ENCODE measurements at places on chromosomes 6 and 20. TPM values are rescaled to one million over a fixed set of nuclear protein-coding genes. Genes with fewer than 3 reads are reported as not detected.
A peak's percentile ranks its signal among the peaks of the same experiment; 100 is the strongest.

DNA sequence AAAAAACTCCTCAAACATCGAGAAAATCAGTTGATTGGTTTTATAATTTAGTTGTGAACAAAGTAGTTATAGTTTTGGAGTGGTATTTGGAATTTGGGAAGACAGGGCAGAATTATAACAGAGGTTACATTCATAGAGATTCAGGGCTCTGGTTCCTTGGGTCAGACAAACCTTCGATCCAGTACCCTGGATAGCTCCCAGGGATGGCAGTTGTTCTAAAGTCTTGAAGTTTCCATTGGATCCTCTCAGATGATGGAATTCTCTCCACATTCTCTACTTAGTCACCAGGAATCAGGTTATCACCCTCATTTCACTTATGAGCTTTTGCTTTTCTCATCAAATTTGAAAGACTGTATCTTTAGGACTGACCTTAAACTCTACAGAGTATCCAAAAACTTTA is 285.1 kb downstream of the CENPW start:
- DNase-seq, result no peak
- no peak overlapping the region for H3K27ac ChIP-seq
- no peak overlapping the region for H3K4me3 ChIP-seq
- H3K36me3 ChIP-seq, result no peaks in the 10 kb centered on the region
- H3K27me3 ChIP-seq, result no peaks in the 10 kb centered on the region

DNA sequence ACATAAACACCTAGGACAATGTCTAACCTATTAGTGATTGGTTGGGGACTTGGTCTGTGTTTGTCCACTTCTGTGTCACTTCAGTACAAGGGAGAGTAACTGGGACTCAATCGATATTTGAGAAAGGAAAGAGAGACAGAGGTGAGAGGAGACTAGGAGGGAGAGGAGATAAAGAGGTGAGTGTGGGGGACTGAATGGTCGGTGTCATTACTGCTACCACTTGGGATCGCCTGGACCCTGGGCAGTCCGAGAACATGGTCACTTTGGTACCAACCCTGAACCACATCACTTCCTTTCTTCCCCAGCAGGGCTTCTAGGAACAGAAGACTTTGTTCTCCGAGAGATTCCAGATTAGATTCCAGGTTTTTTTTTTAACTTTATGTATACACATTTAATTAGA is 63.7 kb downstream of the GPR6 start:
- H3K27me3 ChIP-seq, result peaks cover 9% of the 10 kb centered on the region
- no peak overlapping the region for H3K27ac ChIP-seq
- H3K4me3 ChIP-seq, result no peak overlapping the region
- no peaks in the 10 kb centered on the region for H3K36me3 ChIP-seq

DNA sequence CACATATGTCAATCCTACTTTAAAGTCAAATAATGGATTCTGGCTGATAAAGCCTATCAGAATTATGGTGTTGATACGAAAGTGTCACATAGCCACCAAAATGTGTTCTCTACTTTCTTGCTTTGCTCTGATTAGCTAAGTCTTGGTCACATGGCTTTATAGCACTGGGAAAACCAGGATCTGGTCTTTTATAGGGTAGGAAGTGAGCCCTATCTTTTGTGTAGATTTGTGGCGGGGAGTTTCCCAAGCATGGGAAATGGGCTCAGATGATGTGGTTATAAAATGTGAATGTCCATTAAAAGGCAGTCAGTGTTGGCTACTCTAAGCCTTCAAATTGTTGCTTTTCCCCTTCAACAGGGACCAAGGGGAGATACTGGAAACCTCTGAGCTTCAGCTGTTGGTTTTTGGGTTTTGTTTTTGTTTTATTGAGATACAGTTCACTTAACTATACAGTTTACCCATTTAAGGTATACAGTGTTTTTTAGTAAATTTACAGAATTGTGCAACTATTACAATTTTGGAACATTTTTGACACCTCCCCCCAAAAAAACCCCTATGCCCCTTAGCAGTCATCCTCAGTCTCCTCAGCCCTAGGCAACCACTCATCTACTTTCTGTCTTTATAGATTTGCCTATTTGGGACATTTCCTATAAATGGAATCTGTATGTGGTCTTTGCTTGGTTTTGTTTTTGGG is 12.2 kb downstream of the RRP36 start:
- no peaks in the 10 kb centered on the region for H3K27me3 ChIP-seq
- peaks cover 33% of the 10 kb centered on the region for H3K36me3 ChIP-seq
- no peak overlapping the region for H3K4me3 ChIP-seq
- H3K4me1 ChIP-seq, result peaks cover 3% of the 10 kb centered on the region
- no peak overlapping the region for H3K27ac ChIP-seq

DNA sequence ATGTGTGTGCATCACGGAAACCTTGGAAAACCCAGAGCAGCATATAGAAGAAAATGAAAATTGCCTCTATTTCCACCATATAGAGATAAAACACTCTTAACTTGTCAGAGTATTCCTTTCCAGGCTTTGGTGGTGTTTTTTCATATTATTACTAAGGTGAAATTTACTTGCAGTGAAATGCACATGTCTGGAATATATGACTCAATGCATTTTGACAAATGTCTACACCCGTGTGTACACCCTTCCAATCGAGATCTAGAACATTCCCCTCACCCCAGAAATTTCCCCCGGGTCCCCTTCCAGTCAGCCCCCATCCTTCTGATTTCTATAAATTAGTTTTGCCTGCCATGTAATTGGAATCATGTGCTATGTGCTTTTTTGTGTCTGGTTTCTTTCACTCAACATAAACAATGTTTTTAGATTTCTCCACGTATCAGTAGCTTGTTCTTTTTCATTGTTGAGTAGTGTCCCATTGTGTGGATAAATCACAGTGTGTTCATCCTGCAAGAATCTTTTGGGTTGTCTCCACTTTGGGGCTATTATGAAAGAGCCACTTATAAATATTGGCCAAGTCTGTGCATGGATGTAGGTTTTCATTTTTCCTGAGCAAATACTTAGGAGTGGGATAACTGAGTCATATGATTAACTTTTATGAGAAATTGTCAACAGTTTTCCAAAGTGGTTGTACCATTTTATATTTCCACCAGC is 19.9 kb upstream of the PREX1 start:
- no peaks in the 10 kb centered on the region for H3K36me3 ChIP-seq
- H3K4me1 ChIP-seq, result peaks cover 4% of the 10 kb centered on the region
- H3K27ac ChIP-seq, result no peak overlapping the region
- no peak overlapping the region for H3K4me3 ChIP-seq

DNA sequence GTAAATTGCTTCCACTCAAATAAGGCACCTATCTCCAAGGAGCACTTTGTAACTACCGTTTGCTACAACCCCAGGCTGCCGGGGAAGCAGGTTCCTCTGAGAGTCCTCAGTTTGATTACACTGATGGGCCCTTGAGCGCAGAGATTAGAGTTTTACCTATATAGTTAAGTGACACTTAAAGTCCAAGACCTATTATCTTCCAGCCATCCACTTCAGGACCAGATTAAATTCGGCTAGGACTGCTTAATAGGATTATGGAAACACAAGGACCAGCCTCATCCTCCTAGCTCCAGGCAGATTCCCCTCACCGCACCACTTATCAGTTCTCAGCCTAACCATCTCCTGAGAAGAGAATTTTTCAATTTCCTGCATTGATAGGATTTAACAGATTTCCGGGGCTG is 64.7 kb upstream of the TIAM2 start:
- no peaks in the 10 kb centered on the region for H3K27me3 ChIP-seq
- H3K27ac ChIP-seq, result no peak overlapping the region
- no peaks in the 10 kb centered on the region for H3K36me3 ChIP-seq
- peaks cover 27% of the 10 kb centered on the region for H3K4me1 ChIP-seq

DNA sequence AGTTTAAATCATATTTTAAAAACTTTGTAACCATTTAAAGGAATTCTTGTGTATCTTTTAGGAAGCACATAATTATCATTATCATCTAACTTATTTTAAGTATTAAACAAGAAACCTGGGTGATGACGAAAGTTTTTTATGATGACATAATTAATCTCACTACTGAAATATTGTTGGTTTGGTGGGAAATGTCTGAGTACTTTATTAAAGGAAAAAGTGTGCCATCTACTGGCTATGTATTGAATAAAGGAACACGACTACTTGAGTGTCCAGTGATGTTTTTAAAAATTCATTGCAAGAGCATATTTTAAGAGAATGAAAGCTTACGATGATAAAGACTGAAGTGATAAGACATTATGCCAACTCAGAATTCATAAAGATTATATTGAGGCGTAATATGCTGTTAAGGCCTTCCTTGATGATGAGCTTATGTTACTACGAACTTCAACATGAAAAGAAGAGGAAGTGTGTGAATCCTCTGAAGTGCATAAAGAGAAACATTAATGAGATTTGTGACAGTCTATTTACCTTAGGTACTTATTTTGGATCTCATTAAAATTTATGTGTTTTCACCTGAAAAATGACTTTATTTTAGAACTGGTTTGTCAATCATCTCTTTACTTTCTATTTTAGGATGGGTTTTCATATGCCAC is 12.0 kb upstream of the TRMT11 start:
- H3K36me3 ChIP-seq, result peaks cover 4% of the 10 kb centered on the region
- H3K27me3 ChIP-seq, result no peaks in the 10 kb centered on the region
- no peak for DNase-seq
- H3K4me3 ChIP-seq, result no peak overlapping the region
- peak overlapping the region; percentile 84 for H3K27ac ChIP-seq
- H3K4me1 ChIP-seq, result peaks cover 11% of the 10 kb centered on the region

- peaks cover 15% of the 10 kb centered on the region for H3K4me1 ChIP-seq
- no peak overlapping the region for H3K4me3 ChIP-seq
- H3K36me3 ChIP-seq, result peaks cover 3% of the 10 kb centered on the region
- H3K27me3 ChIP-seq, result no peaks in the 10 kb centered on the region
- no peak overlapping the region for H3K27ac ChIP-seq
These were observed 169.7 kb downstream of the ATXN1 start for GRCh38 chr6:16591396-16592222.

DNA sequence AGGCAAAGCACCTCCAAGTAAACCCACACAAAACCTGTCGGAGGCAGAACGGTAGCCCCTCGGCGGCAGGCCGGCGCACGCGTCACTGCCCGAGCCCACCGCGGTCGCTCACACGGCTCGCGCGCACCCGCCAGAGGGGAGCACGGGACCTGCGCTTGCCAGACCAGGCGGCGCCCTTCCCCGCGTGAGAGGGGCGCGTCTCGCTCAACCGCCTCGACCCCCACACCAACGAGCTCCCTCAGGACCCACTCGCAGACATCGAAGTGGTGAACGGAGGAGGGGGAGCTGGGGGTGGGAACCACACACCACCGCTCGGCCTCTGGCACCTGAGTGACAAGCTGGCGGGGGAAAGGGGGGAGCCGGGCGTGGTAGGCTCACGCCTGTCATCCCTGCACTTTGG is 1513.4 kb upstream of the DEFB115 start:
- H3K4me1 ChIP-seq, result no peaks in the 10 kb centered on the region
- no peaks in the 10 kb centered on the region for H3K27me3 ChIP-seq
- H3K4me3 ChIP-seq, result no peak overlapping the region

GRCh38 chr6:98769546-98769945 is 64.8 kb upstream of the POU3F2 start:
- peaks cover 12% of the 10 kb centered on the region for H3K27me3 ChIP-seq
- no peak for DNase-seq
- H3K36me3 ChIP-seq, result no peaks in the 10 kb centered on the region
- no peak overlapping the region for H3K27ac ChIP-seq
- H3K4me1 ChIP-seq, result no peaks in the 10 kb centered on the region

The PRPH2 gene
- total RNA-seq, result not detected

GRCh38 chr6:1087154-1087843 is 224.6 kb upstream of the FOXQ1 start:
- peaks cover 1% of the 10 kb centered on the region for H3K27me3 ChIP-seq
- H3K27ac ChIP-seq, result no peak overlapping the region
- no peak overlapping the region for H3K4me3 ChIP-seq
- peaks cover 9% of the 10 kb centered on the region for H3K4me1 ChIP-seq
- no peaks in the 10 kb centered on the region for H3K36me3 ChIP-seq

- peaks cover 23% of the 10 kb centered on the region for H3K27me3 ChIP-seq
- H3K4me1 ChIP-seq, result peaks cover 15% of the 10 kb centered on the region
- DNase-seq, result no peak
- no peak overlapping the region for H3K27ac ChIP-seq
- no peak overlapping the region for H3K4me3 ChIP-seq
- peaks cover 1% of the 10 kb centered on the region for H3K36me3 ChIP-seq
These were observed 2.4 kb downstream of the SNAP25 start for GRCh38 chr20:10221021-10221420.

DNA sequence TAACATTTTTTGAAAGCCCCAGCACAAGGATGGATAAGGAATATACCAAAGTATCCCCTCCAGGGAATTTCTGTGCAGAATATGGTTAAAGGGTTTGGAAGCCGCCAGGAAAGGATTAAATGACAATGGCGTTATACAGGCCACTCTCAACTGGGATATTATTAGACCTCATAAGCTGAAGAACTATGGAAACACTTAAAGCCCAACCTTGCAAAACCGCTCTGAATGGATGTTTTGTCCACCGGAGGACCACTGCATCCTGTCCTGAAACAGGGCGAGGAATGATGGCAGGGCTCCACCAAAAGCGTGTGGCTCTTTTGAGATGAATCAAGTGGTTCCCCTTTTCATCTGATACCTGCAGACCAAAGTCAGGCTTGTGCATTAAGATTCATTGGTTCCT is 32.4 kb downstream of the NFATC2 start:
- H3K27me3 ChIP-seq, result no peaks in the 10 kb centered on the region
- DNase-seq, result no peak
- H3K4me1 ChIP-seq, result peaks cover 58% of the 10 kb centered on the region
- H3K27ac ChIP-seq, result no peak overlapping the region
- no peak overlapping the region for H3K4me3 ChIP-seq
- H3K36me3 ChIP-seq, result peaks cover 2% of the 10 kb centered on the region

DNA sequence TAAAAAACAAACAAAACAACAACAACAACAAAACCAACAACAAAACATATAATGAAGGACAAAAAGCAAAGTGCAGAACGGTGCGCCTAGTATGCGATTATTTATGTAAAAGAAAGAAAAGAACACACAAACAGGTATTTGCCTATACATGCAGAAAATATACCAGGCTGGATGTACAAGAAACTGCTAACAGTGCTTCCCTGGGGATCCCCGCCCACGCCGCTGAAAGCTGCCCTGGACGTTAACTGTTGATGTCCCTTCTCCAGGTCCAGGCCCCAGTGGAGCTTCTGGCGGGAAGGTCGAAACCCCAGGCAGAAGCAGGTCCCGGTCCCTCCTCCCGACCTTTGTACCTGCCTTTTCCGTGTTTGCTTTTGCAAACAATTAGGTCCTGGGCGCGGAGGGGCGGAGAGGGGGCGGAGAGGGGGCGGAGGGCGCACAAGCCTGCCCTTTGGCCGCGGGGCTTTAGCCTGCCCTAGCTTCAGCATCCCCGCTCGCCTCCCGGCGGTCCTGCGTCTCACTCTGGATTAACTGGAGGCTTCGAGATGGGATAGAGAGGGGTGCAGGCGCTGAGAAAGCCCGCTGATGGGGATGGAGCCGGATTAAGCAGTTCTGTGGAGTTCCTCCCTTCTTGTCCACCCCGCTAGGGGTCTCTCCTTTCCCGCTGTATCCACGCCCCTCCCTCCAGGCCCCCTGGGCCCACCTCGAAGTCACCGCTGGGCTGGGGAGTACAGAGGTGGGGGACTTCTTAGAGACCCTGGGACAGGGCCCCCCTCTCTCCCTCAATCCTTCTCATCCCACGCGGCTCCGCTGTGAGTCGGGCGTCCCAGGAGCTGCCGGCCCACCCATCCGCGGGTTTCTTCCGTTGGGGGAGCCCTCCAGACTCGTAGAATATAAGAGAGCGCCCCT is 8.2 kb upstream of the AHCY start:
- H3K4me1 ChIP-seq, result peaks cover 23% of the 10 kb centered on the region
- peak overlapping the region; percentile 42 for H3K4me3 ChIP-seq
- peaks cover 2% of the 10 kb centered on the region for H3K27me3 ChIP-seq
- H3K36me3 ChIP-seq, result no peaks in the 10 kb centered on the region

GRCh38 chr20:46588532-46589511 is 38.4 kb upstream of the OCSTAMP start:
- DNase-seq, result no peak
- H3K36me3 ChIP-seq, result peaks cover 3% of the 10 kb centered on the region
- no peaks in the 10 kb centered on the region for H3K4me1 ChIP-seq
- H3K27me3 ChIP-seq, result peaks cover 3% of the 10 kb centered on the region
- H3K27ac ChIP-seq, result no peak overlapping the region

- DNase-seq, result no peak
- no peaks in the 10 kb centered on the region for H3K27me3 ChIP-seq
- H3K4me1 ChIP-seq, result peaks cover 15% of the 10 kb centered on the region
- no peak overlapping the region for H3K4me3 ChIP-seq
These were observed 104.3 kb downstream of the CHD6 start for GRCh38 chr20:41513829-41514228.
